HFFc6 (cell line): ENCODE measurements at places on chromosomes 6 and 20. TPM values are rescaled to one million over a fixed set of nuclear protein-coding genes. Genes with fewer than 3 reads are reported as not detected.

The RAD21L1 gene
- 0.36 to 0.71 TPM (median 0.69 TPM) in 3 replicates for total RNA-seq

The FABP7 gene
- not detected in 3 replicates for total RNA-seq

The KIAA0408 gene
- total RNA-seq = 0.84 to 3.2 TPM (median 1.1 TPM) in 3 replicates

The GPSM3 gene
- total RNA-seq = 3.7 to 7.4 TPM (median 4.7 TPM) in 3 replicates

The NTSR1 gene
- total RNA-seq = 3.5 to 5.7 TPM (median 5.3 TPM) in 3 replicates

The ASXL1 gene
- total RNA-seq = 49.0 to 64.3 TPM (median 58.1 TPM) in 3 replicates

The TRIM38 gene
- 6.0 and 6.7 TPM in 2 replicates for total RNA-seq

The ZFP57 gene
- total RNA-seq = not detected in 3 replicates

The LY6G6C gene
- total RNA-seq = not detected in 2 replicates

DNA sequence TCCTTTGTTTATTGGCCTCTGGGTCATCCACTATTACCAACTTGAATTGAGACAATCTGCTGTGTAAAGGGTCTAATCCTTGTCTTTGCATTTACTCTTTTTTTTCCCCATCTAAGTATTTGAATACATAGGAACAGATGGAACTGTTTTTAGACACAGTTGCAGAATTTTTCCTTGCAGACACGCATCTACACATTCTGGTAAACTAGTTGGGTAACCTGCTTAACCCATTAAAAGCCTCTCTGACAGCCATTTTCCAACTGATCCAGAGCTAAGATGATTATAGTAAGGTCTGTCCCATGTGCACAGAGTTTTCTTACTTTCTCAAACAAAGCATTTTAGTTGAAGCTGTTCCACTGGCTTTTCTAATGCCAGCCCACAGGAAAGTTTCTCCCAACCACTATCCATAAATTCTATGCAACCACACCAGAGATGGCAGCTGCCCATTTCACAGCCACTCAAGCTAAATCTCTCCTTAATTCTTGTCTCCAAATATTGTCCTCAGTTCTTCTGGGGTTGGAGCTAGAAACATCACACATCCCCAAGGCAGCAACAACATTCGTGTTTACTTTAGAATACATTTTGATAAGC, 492.1 kb downstream of the MAFB start:
- H3K27ac ChIP-seq = no peak overlapping the region
- no peak for DNase-seq
- no peaks in the 10 kb centered on the region for H3K27me3 ChIP-seq
- H3K36me3 ChIP-seq = no peaks in the 10 kb centered on the region

- peaks cover 2% of the 10 kb centered on the region for H3K27me3 ChIP-seq
- no peak overlapping the region for H3K4me3 ChIP-seq
- no peak overlapping the region for H3K27ac ChIP-seq
- DNase-seq = no peak
- no peaks in the 10 kb centered on the region for H3K36me3 ChIP-seq
- no peaks in the 10 kb centered on the region for H3K4me1 ChIP-seq
Measured at GRCh38 chr20:54000914-54001313, 69.5 kb downstream of the BCAS1 start.

DNA sequence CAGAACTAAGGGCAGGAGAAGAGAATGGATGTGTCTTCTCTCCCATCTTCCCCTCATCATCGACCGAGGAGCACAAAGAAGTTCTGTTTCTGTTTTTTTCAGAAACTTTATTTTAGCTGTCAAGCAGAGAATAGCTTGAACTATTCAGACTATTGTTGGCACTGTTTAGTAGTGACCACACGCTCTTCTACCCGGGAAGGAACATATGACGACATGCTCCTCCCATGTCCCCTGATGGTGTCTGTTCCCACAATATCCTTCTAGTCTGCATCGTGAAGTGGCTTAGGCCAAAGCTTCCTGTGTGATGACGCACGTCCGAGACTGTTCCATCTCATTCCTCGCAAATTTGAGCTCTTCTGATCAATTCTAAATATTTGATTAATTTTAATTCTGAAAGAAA, 27.2 kb upstream of the KIF25 start:
- H3K4me3 ChIP-seq = no peak overlapping the region
- no peak for DNase-seq
- peaks cover 13% of the 10 kb centered on the region for H3K36me3 ChIP-seq
- no peaks in the 10 kb centered on the region; the same call in 1 of the 2 replicates for H3K27me3 ChIP-seq
- peaks cover 6% of the 10 kb centered on the region; the same call in 1 of the 2 replicates for H3K4me1 ChIP-seq

DNA sequence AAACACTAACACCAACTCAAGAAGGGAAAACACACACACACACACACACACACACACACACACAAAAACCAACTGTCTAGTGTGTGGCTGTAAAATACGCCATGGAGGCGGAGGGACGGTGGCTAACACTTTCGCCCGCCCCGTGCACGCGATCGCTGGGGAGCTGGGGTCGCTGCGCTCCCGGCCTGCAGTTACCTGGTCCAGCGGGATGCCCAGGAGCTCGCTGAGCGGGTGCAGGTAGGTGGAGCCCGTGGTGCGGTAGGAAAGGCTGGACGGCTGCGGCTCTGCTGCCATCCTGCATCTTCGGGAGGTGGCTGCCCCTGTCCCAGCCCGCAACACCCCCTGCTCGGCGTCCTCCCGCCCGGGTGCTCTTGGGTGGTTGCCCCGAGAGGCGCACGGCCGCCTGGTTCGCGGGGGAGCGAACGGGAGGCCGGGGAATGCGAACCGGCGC, 303 bp downstream of the MBOAT1 start:
- H3K27me3 ChIP-seq = no peaks in the 10 kb centered on the region
- DNase-seq = no peak
- no peaks in the 10 kb centered on the region for H3K36me3 ChIP-seq
- peaks cover 53% of the 10 kb centered on the region for H3K4me1 ChIP-seq
- H3K27ac ChIP-seq = peak overlapping the region; percentile 72

- peak overlapping the region; percentile 90 for H3K27ac ChIP-seq
- H3K27me3 ChIP-seq = peaks cover 13% of the 10 kb centered on the region
- peak; percentile 65 for DNase-seq
- H3K36me3 ChIP-seq = peaks cover 71% of the 10 kb centered on the region
- peaks cover 85% of the 10 kb centered on the region for H3K4me1 ChIP-seq
- peak overlapping the region; percentile 58 for H3K4me3 ChIP-seq
Measured at GRCh38 chr6:56649053-56649769, 6.5 kb upstream of the DST start.

GRCh38 chr6:14406614-14407331, 289.2 kb downstream of the CD83 start:
- DNase-seq = no peak
- peaks cover 10% of the 10 kb centered on the region for H3K27me3 ChIP-seq
- H3K27ac ChIP-seq = no peak overlapping the region
- H3K4me1 ChIP-seq = no peaks in the 10 kb centered on the region

- H3K4me1 ChIP-seq = no peaks in the 10 kb centered on the region
- H3K36me3 ChIP-seq = no peaks in the 10 kb centered on the region
- no peak for DNase-seq
- H3K27ac ChIP-seq = no peak overlapping the region
- H3K4me3 ChIP-seq = no peak overlapping the region
- peaks cover 3% of the 10 kb centered on the region; the same call in 1 of the 2 replicates for H3K27me3 ChIP-seq
Measured at GRCh38 chr6:90086517-90086916, 192.2 kb downstream of the GJA10 start.

DNA sequence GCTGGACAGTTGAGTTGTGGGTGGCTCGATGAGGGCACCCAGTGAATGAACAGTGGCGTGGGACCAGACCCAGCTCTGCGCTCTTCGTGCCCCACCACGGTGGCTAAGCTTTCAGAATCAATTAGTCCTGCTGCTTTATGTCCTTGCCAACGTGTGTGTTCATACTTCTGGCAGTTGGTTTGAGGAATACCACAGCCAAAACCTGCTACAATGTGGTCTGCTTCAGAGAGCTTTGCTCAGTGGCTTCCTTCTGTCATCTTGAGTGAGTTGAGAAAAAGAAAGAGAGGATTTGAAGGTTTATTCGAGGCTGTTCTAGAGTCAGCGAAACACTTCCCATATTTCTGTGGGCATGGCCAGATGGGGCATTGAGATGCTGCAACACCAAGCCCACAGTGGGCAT, 39.5 kb upstream of the SLC22A2 start:
- no peaks in the 10 kb centered on the region; the same call in 1 of the 2 replicates for H3K27me3 ChIP-seq
- H3K4me3 ChIP-seq = no peak overlapping the region
- no peak overlapping the region for H3K27ac ChIP-seq
- no peaks in the 10 kb centered on the region for H3K4me1 ChIP-seq
- no peak for DNase-seq
- no peaks in the 10 kb centered on the region for H3K36me3 ChIP-seq

DNA sequence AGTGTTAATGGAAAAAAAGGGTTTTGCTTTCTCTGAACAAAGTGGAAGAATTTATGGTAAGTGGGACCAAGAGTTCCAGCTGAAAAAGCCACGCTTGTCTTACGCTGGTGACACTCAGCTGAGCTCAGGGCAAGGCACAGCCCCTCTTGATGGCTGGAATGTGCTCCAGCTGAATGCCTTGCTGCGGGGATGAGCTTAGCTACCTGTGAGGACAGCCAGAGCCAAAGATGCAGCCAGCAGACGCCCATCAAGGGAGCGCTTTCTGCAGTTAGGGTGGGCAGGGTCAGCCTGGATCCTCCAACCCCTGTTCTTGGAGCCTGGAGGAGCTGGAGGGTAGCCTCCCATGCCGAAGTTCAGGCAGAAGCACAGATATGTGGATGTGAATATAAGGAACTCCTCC, 191.4 kb downstream of the SCP2D1 start:
- no peak overlapping the region for H3K4me3 ChIP-seq
- no peaks in the 10 kb centered on the region for H3K36me3 ChIP-seq
- no peak for DNase-seq

DNA sequence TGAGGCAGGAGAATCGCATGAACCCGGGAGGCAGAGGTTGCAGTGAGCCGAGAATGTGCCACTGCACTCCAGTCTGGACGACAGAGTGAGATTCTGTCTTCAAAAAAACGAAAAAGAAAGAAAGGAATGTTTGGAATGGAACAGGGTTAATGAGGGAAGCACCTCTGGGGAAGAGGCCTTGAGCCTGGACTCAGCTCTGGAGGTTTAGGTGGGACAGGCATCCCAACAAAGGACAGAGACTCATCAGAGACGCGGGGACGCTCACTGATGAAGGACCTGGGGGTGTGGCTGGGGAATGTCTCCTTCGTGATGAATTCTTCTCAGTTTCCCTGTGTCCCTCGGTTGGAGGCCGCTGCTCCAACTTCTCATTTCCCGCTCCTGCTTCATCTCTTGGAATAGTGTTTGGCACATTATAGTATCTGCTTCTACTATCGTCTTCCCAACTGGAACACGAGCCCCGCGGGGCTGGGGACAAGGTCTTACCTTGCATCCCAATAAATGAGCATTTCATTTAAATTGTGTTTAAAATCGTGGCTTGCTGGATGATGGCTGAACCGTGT, 27.6 kb downstream of the KIF25 start:
- H3K27ac ChIP-seq = no peak overlapping the region
- no peak for DNase-seq
- H3K4me1 ChIP-seq = peaks cover 8% of the 10 kb centered on the region

DNA sequence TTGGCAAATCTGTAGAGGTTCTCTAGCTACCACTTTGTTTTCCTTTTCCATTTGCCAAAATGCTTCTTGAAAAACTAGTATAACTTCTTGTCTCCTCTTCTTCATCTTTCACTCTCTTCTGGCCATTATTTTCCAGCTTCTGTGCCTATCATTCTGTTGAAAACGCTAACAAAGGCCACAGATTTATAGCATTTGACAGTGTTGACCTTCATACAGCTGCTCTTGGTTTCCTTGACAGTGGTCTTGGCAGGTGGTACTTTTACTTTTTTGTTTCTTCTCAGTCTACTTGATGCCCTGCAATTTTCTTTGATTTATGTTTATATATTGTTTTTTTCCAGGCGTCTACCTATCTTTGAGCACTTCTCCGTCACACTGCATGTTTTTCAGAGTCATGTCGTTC, 23.7 kb downstream of the TRMT11 start:
- peaks cover 27% of the 10 kb centered on the region for H3K36me3 ChIP-seq

DNA sequence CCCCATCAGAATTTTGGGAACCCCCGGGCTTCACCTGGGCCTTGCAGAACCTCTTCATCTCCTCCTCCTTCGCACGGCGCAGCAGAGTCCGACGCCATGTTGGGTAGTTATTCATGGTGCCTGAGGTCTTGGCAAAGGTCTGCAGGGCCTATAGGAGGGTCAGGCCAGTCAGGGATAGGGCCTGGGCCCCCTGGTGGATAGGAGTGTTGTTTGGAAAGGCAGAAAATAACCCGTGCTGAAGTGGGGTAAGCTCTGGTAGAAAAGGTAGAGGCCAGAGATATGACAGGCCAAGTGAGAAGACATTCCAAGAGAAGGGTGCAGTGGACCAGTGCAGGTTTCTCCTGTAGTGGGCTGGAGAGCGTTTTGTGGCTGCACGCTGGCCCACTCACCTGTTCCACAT, 4.9 kb downstream of the SMPD2 start:
- peaks cover 12% of the 10 kb centered on the region for H3K4me1 ChIP-seq
- no peak for DNase-seq
- peaks cover 25% of the 10 kb centered on the region for H3K36me3 ChIP-seq
- no peak overlapping the region for H3K4me3 ChIP-seq
- H3K27ac ChIP-seq = no peak overlapping the region; the same call in 1 of the 2 replicates

GRCh38 chr20:11394145-11394833, 523.4 kb upstream of the BTBD3 start:
- peaks cover 26% of the 10 kb centered on the region; the same call in 1 of the 2 replicates for H3K4me1 ChIP-seq
- no peaks in the 10 kb centered on the region for H3K36me3 ChIP-seq
- peak; percentile 92 for DNase-seq
- no peak overlapping the region; the same call in 1 of the 2 replicates for H3K4me3 ChIP-seq
- H3K27ac ChIP-seq = peak overlapping the region; percentile 85; the same call in 1 of the 2 replicates
- H3K27me3 ChIP-seq = no peaks in the 10 kb centered on the region

GRCh38 chr6:44496665-44497369, 109.3 kb downstream of the CDC5L start:
- DNase-seq = no peak
- peaks cover 8% of the 10 kb centered on the region for H3K36me3 ChIP-seq
- no peak overlapping the region for H3K4me3 ChIP-seq

- H3K27me3 ChIP-seq = peaks cover 16% of the 10 kb centered on the region
- H3K4me1 ChIP-seq = peaks cover 7% of the 10 kb centered on the region
- peak; percentile 59 for DNase-seq
- no peak overlapping the region for H3K27ac ChIP-seq
- H3K36me3 ChIP-seq = no peaks in the 10 kb centered on the region
- H3K4me3 ChIP-seq = no peak overlapping the region
Measured at GRCh38 chr6:159180001-159180400, 10.8 kb downstream of the FNDC1 start.

- no peaks in the 10 kb centered on the region for H3K36me3 ChIP-seq
- H3K27me3 ChIP-seq = peaks cover 16% of the 10 kb centered on the region
- H3K4me1 ChIP-seq = no peaks in the 10 kb centered on the region
- H3K27ac ChIP-seq = no peak overlapping the region
Measured at GRCh38 chr6:14100966-14101365, 16.6 kb upstream of the CD83 start.

DNA sequence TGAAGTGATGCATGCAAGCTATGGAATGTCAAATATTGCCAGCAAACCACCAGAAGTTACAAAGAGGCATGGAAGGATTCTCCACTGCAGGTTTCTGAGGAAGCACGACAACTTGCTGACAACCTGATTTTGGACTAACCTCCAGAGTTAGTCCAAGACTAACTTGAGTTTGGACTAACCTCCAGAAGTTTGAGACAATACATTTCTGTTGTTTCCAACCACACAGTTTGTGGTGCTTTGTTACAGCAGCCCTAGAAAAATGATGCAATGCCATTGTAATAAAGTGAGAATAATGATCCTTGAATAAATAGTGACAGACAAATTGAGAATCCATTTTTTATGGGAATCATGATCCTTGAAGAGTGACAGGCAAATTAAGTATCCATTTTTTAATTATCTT, 169.9 kb upstream of the HDDC2 start:
- H3K27me3 ChIP-seq = no peaks in the 10 kb centered on the region
- no peaks in the 10 kb centered on the region for H3K4me1 ChIP-seq
- no peak overlapping the region for H3K4me3 ChIP-seq
- H3K36me3 ChIP-seq = no peaks in the 10 kb centered on the region
- H3K27ac ChIP-seq = no peak overlapping the region

GRCh38 chr6:122014961-122015360, 384.5 kb upstream of the HSF2 start:
- peak overlapping the region; percentile 7; the same call in 1 of the 2 replicates for H3K4me3 ChIP-seq
- H3K27me3 ChIP-seq = peaks cover 2% of the 10 kb centered on the region; the same call in 1 of the 2 replicates
- H3K4me1 ChIP-seq = peaks cover 28% of the 10 kb centered on the region
- peak overlapping the region; percentile 50 for H3K27ac ChIP-seq
